Astrocyte of the cerebellum (primary cell): ENCODE measurements at places on chromosomes 7 and 10.

DNA sequence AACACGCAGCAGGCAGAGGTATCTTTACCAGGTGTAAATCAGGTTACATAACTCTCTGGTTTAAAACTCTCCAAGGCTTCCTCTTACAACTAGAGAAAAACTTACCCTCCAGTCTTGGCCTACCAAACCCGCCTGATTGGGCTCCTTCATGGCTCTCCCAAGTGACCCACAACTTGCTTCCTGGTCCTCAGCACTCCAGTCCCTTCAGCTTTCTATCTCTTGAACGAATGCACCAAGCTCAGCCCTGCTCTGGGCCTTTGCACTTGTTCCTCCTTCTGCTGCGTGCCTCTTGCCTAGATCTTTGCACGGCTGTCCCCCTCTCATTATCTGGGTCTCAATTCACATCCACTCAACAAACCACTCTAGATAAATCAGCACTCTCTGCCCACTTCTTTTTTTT, 32.7 kb upstream of the DLD start:
- no peak for DNase-seq

- DNase-seq, result no peak
Observed at GRCh38 chr7:21675255-21675654, 132.4 kb downstream of the DNAH11 start.

- peak; percentile 9 for DNase-seq
Observed at GRCh38 chr7:51141451-51142003, 175.1 kb downstream of the COBL start.

DNA sequence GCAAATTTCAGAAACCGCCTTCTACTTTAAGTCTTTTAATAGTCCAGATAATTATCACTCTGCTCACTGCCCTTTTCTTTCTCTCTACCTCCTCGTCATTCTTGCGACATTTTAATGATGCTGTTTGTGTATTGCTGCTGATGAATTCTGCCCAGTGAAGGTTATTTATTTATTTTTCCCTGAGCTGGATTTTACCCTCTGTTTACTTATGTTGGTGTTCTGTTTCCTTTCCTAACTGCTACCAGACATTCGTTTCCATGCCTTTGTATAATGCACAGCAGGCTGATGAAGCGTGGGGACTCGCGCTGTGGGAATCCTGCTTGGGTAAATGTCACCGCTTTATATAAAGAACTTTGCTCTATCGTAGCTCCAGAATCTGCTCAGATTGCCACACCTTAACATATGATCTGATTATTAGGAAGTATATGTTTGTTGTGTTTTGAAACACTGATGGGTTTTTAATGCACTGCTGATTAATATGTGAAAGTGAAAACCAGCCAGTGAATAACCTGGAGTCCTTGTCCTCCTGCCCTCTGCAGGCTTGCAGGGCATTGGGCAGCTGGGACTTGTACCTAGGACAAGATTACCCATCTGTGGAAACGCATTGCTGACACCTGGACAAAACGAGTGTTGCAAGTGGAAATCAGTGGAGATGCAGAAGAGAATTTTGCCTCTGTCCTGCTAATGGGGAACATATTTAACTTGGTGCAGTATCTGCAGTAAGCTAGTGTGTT, 291.5 kb downstream of the SDK1 start:
- DNase-seq, result no peak

DNA sequence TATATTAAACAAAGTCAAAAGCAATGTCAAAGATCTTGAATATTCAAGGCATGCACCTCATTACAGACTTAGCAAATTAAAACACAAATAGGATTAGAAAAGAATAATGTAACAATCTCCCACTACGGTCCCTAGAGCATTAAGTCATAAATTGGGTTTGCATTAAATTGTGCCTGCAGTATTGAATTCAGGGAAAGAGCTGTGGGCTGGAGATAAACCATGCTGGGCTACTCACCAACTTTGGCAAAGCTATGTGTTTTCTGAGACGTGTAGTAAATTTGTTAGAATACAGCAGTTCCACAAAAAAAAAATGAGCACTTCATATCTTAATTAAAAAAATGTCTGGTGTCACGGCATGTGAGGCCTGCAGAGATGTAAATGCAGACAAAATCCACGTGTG, 241.6 kb downstream of the SNX10 start:
- DNase-seq, result no peak

DNA sequence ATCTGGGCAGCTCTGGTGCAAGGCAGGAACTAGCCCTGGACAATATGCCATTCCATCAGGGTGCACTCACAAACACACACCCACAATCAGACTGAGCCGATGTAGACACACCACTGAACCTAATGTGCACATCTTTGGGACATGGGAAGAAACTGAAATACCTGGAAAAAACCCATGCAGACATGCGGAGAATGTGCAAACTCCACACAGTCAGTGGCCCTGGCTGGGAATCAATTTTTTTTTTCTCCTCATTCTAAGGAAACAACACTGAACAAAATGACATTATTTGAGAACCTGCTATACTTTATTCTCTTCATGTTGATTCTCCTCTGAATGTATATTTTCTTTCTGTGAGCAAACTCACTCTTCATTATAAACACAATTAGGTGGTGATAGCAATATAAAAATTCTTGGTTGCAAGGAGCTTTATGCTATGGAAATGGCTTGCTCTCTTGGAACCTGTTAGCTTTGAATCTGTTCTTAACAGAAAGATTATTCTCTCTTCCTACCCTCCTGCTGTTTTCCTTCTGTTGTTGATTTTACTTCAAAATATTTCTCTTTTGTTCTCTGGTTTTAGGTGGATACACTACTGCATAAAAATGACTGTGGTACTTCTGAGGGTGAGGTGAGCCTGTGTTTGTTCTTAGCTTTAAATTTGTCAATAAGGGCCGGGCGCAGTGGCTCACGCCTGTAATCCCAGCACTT, 33.0 kb upstream of the MICU1 start:
- DNase-seq, result no peak

DNA sequence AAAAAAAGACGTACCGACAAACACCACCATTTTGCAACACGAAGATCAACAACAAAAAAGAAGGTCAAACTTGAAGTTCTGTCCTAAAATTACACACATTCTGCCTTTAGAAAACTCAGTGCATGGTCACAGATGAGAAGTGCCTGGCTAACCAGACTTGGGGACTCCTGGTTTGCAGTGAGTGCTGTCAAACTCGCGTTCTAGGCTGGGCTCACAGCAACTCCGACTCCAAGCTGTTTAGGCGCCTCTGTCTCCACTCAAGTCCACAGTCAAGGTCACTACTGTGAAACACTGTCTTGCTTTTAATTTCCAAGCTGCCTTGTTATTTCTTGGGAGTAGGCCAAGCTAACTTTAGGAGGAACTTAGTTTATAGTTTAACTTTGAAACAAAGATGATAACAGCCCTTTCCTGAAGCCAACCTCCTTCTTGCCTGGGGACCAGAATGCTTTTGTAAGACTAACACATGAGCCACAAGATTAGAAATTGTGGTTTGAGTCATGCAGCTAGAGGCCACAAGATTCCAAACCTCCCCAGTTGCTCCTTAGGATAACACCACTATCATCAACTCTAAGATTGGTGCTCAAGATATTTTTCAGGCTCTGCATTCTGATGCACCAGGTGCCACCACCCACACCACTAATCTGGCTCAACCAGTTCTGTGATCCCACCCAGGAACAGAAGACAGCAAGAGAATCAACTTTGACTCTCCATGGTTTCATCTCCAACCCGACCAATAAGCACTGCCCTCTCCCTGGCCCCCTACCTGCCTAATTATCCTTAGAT, 1.1 kb upstream of the DNAAF5 start:
- no peak for DNase-seq

GRCh38 chr10:1737222-1738061, at the start of gene ADARB2:
ADARB2 (minus strand) TSS chr10:1737525.
- DNase-seq, result peak; percentile 1

GRCh38 chr7:79529214-79529880, 75.9 kb upstream of the MAGI2 start:
- DNase-seq, result peak; percentile 1

- no peak for DNase-seq
Observed at GRCh38 chr10:69948261-69948660, 104.4 kb upstream of the MACROH2A2 start.

GRCh38 chr7:28708033-28708951, 249.8 kb downstream of the TRIL start:
- DNase-seq, result peak; percentile 70

- DNase-seq, result no peak
Observed at GRCh38 chr7:19203686-19204085, 58.5 kb upstream of the FERD3L start.

- DNase-seq, result peak; percentile 16
Observed at GRCh38 chr7:35839860-35840854, 39.3 kb downstream of the SEPTIN7 start.

GRCh38 chr7:698515-699475, 27.7 kb upstream of the DNAAF5 start:
- DNase-seq, result no peak

DNA sequence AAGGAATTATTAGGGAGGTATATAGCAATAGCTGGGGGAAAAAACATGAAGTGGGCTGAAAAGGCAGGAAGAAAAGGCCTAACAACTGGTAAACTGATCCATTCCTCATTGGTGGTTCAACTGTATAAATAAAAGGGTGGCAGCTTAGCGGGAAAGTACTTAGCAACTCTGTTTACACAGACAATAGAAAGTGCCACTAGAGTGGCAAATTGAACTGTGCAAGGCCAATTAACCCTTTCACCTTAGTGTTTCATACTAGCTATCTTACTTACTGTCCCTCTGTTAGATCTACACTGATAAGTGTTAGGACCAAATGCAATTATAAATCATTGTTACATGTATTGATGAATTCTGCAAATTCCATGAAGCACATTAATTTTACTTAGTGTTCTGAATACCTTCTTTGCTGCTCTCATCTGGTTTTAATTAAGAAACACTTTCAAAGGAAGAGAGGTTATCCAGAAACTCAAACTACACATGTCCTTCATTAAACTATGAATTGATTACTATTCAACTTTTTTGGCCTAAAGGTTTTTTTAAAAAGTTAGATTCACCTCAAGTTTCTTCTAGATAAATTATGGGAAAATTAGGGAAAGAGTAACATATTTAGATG, 28.0 kb downstream of the DNAJC1 start:
- no peak for DNase-seq

- no peak for DNase-seq
Observed at GRCh38 chr10:125592897-125593296, 90.1 kb downstream of the TEX36 start.
